ENCODE measurements at places on chromosomes 1 and 21.

GRCh38 chr1:89815611-89816010, 5.2 kb upstream of the LRRC8D start:
- DNase-seq: no peak

DNA sequence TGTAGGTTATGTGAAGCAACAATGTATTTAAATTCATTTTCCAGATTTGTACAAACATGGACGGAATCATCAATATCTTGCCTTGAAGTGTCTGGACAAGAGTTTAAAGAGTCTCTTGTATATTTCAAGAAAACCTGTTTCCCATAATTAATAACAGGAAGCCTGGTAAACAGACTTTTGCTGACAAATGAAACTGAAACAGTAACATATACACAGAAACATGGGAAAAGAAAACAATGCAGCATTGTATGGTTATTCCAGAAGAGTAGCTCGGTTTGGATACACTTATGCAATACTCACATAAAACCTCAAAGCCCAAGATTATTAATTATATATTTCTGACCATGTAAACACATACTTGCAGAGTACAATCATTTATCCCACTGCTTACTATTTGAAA, 265.5 kb downstream of the PTPRC start:
- no peak for DNase-seq

- no peak for DNase-seq
Measured at GRCh38 chr1:192633533-192634253, 2.3 kb upstream of the RGS13 start.

- no peak for DNase-seq
Measured at GRCh38 chr1:160646711-160647328, at the start of gene SLAMF1. TSS of gene SLAMF1 (minus strand) at chr1:160647044. CDS start at chr1:160646945, 99 bp downstream.

- DNase-seq: peak; percentile 39
Measured at GRCh38 chr1:203324105-203325025, 19.0 kb downstream of the BTG2 start.

- no peak for DNase-seq
Measured at GRCh38 chr1:103937763-103938357, 188.2 kb downstream of the AMY1C start.

GRCh38 chr1:208433086-208433485, 188.9 kb upstream of the PLXNA2 start:
- no peak for DNase-seq

- no peak for DNase-seq
Measured at GRCh38 chr1:20726118-20726911, 6.2 kb downstream of the SH2D5 start.

DNA sequence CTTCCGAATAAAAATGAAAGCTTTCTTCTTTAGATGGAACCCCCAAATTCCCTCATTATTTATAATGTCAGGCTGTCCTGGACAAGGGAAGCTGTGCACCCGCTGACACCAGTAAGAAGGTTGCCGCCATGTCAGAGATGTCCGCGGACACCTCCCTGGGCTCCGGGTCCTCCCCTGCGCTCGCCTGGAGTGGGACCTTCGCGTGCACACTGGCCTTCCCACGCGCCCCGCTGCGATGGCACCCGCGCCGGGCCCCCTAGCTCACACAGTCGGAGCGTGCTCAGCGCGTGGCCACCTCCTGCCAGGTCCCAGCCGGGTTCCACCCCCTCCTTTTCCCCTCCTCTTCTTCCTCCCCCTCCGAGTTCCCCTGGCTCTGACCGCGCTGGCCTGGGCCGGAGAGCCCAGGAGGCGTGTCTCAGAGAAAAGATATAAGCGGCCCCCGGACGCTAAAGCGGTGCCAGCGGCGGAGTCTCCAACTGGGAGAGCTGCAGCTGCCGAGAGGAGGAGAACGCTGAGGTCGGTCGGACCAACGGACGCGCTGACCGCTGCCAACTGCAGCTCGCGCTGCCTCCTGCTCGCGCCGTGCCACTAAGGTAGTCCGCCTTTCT, at the start of gene G0S2:
TSS of gene G0S2 (plus strand) at position 456 of the 608 bp plus-strand sequence. CDS start 273 bp downstream, outside the sequence.
- peak; percentile 34 for DNase-seq

- DNase-seq: no peak
Measured at GRCh38 chr1:227953022-227953412, 5.3 kb upstream of the WNT9A start.

GRCh38 chr1:155085504-155086127, 7.0 kb downstream of the EFNA3 start:
- peak; percentile 79 for DNase-seq

DNA sequence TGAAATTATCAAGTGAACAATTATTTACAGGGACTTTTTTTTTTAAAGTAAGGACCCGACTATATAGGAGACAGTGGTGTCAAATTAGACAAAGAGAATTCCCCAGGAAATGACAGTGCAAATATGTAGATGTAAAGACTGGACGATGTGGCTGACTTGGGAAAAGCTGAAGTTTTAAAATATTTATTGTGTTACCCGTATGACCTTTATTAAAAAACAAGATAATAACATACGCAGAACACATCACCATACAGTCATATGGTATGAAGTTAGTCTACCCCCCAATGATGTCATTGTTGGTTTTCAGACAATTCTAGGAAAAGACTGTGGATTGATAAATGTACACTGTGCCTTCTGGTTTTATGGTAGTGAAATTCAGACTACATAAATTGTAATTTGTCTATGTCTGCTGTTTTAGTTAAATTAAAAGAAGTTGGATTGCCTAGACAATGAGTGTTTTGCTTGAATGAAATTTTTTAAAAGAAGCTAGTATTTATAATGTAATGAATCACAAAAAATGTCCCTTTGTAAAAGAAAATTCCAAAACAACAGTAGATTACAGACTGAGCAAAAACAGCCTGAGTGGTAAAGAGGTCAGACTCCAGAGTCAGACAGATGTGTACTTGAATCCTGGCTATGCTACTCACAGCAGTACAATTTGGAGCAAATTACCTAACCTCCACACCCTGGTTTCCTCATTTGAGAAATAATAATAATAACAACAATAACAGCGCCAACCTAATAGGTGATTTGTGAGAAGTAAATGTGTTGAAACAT, 15.5 kb upstream of the PDC start:
- no peak for DNase-seq

DNA sequence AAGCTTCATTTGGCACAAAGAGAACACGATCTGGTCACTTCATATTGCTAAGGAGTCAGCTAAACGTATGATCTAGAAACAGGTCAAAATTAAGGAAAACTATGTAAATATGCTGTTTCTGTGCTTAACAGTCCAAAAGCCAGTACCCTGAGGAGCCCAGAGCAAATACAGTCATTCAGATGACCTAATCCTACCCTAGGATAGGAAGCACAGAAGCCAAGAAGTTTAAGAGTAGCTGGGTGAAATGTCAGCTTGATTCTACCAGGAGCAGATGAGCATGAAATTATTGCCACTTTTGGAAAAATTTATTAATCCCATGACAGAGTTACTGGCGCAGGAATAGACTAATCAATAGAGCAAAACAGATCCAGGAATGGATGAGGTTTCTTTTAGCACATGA, 18.3 kb downstream of the SORT1 start:
- no peak for DNase-seq

DNA sequence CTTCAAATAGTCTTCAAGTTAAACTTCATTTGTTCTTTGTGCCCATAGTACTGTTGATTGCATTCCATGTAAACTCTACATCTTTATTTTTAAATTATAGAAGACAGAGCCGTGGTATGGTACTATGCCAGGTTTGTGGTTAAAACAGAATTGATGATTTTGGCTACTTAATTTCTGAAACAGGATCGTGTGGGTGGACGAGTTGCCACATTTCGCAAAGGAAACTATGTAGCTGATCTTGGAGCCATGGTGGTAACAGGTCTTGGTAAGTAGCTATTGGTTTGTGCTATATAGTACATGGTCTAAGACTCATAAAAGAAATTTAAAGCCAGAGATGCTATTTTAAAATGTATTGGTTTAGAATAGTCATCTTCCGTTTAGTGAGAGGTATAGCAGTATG, 38.0 kb downstream of the KDM1A start:
- DNase-seq: no peak

DNA sequence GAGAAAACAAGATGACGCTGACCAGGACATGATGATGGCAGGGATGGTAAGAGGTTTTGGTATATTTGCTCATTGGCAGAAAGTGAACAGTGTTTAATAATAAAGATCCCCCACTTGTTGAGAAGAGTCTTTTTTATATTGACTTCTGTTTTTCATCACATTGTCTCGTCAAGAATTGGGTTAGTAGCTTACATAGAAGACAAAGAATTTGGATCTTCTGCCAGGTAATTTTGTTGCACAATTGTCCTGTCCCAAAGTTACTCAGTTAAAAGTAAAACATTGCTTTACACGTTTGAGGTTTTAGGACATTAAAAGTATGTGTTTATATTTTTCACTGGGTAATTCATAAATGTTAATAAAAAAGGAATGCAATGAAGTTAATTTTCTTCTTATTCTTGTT, 48.3 kb upstream of the LAMC2 start:
- no peak for DNase-seq

- DNase-seq: no peak
Measured at GRCh38 chr1:208475449-208475848, 231.3 kb upstream of the PLXNA2 start.

DNA sequence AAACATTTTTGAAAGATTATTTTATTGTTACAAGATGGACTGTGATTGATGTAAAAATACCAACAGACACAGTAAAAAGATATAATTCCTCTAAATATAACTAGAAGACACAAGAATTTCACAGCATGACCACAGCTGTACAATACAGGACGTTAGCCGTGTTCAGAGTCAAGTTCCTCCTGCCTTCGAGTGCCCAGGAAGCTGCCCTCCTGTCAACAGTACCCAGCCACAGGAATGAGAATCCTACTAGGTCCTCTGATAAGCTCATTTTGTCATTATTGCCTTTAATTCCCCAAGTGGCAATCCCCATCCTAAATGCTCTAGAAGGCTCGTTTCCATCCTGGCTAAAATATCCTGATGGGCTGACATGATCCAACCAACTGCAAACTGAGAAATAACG, 16.4 kb upstream of the CAPN2 start:
- DNase-seq: no peak

- no peak for DNase-seq
Measured at GRCh38 chr1:155030899-155031298, 2.7 kb downstream of the DCST2 start.

GRCh38 chr1:224526771-224527170, 89.3 kb upstream of the CNIH3 start:
- no peak for DNase-seq

DNA sequence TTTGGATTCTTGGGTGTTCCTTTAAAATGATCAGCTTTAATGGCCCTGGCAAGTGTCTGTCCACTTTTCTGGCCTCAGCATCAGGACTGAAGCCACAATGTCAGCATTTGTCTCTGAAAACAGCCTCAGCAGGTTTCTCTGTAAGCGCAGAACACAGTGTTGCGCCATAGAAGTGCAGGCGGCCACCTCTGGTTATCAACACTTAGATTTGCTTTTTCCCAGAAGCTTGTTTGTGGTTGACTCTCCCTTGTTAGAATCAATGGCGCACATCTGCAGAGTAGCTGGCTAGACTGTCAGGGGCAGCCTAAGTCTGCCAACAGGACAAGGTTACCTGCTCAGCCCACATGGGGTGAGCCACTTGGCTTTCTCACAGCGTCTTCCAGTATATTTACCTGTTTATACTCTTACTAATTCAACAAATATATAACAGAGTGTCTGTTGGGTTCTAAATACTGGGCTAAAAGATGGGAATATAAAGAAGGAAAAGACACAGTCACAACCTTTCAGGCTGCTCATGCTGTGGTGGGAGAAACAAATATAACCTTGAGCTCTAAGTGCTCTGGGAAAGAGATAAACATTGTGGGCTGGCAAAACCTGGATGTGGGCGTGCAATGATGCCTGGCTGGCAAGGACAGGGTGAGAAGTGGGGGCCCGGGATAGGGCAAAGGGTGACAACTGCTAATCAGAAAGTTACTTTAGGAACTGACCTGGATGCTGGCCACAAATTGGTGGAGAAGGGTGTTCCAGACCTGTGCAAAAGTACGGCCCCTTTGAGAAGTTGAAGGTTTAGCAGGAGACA, 149.3 kb upstream of the KIAA0040 start:
- DNase-seq: no peak

DNA sequence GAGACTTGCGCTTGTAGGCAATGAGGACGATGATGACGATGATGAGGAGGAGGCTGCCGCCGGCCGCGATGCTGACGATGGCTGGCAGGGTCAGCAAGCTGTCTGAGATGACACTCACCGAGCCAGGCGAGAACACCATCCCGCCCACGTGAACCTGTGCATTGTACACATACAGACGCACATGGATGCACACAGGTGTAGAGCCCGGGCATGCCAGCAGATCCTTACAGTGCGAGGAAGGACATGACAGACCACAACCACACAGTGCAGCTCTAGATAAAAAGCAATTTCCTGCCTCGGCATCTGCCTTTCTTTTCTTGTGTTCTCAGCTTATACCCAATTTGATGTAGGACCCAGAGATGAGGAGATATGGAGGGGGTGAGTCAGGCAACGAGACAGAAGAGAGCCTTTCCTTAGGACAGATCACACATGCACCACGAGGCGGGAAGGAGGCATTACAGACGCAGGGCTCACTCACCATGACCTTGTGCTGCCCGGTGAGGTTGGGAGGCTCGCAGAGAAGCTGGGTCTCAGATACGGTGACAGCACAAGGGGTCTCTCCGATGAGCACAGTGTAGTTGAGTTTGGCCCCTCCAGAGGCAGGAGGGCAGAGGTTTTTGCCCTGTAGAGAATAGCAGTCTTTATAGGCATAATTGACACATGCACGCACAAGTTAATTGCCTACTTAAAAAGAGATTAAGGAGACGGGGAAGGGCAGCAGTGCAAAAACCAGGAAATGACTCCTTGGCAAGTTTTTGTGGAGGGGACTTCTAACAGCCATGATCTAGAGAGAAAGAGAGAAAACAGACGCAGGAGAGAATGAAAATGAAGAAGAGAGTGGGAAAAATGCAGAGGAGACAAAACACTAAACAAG, 133.9 kb upstream of the CD34 start:
- no peak for DNase-seq

- no peak for DNase-seq
Measured at GRCh38 chr1:97314685-97315084, 593.1 kb downstream of the PTBP2 start.

- no peak for DNase-seq
Measured at GRCh38 chr1:55632906-55633305, 417.7 kb upstream of the USP24 start.

DNA sequence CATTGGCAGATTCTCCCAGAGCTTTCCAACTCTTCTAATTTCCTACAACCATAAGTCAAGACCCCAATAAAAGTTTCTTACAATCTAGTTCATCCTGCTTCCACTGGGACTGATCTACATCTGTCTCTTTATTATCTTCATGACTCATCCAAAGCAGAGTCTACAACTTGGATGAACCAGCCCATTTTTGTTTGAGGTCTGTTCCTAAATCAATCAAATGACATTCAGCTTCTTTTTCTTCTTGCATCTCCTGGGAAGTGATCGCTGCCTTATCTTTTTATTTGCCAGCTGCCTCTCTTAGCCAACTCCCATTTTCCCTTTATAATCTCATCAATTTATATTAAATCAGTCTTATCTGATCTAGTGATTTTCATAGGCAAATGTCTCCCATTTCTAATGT, 105.6 kb downstream of the ERG start:
- DNase-seq: no peak

GRCh38 chr1:119080586-119080985, 59.9 kb downstream of the WARS2 start:
- DNase-seq: no peak

- no peak for DNase-seq
Measured at GRCh38 chr1:30966690-30967369, 58.3 kb upstream of the SDC3 start.

- no peak for DNase-seq
Measured at GRCh38 chr21:26366781-26367180, 196.2 kb upstream of the APP start.

Data from stimulated activated naive CD4-positive, alpha-beta T cell treated with Interleukin-2 at 50 U/mL for 16 hours (primary cell).